ENCODE measurements at places on chromosomes 7 and 10.
A peak's percentile ranks its signal among the peaks of the same experiment; 100 is the strongest.

DNA sequence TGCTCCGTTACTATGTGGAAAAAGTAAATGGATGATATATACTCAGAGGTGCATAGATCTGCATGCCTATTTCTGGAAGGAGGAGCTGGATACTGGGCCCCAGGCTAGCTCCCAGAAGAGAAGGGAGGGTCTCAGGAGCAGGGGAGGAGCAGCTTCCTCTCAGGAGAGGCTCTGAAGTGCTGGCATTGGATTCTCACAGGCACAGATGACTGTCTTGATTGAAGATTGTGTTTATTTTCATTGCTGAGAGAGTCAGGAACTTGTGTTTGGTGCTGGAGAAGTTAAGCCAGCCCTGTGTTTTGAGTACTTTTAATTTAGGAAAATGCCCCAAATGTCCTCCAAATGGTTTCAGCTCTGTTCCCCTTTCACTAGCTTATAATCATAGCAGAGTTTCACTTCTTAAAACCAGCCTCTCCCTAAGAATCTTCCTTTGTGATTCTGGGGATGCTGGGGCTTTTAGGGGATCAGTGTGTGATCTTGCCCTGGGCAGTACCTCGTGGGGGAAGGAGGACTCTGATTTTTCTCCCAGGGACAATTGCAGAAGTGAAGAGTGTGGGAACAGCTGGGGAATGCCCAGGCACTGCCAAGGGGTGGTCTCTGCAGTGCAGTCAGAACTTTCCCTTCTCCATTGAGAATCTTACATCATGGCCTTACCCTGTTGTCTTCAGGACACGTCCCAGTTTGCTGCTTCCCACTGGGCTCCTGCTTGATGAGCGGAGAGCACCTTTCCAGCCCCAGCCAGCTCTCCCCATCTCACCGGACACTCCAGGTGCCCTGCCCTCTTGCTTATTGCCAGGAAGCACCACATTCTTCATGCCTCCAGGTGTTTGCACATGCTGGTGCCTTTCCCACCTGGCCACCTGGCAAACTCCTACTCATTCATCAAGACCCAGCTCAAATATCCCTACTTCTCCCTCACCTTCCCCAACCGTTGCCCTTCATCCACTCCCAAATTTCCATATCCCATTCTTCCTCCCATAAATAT lies 102.8 kb downstream of the ARHGAP22 start:
- peak; percentile 85 for DNase-seq

GRCh38 chr10:44786286-44786850 lies 124.8 kb upstream of the TMEM72 start:
- peak; percentile 64 for DNase-seq

GRCh38 chr7:98049034-98049433 lies 57.6 kb upstream of the LMTK2 start:
- no peak for DNase-seq

GRCh38 chr10:78247266-78247665 lies 213.6 kb downstream of the RPS24 start:
- DNase-seq: no peak

DNA sequence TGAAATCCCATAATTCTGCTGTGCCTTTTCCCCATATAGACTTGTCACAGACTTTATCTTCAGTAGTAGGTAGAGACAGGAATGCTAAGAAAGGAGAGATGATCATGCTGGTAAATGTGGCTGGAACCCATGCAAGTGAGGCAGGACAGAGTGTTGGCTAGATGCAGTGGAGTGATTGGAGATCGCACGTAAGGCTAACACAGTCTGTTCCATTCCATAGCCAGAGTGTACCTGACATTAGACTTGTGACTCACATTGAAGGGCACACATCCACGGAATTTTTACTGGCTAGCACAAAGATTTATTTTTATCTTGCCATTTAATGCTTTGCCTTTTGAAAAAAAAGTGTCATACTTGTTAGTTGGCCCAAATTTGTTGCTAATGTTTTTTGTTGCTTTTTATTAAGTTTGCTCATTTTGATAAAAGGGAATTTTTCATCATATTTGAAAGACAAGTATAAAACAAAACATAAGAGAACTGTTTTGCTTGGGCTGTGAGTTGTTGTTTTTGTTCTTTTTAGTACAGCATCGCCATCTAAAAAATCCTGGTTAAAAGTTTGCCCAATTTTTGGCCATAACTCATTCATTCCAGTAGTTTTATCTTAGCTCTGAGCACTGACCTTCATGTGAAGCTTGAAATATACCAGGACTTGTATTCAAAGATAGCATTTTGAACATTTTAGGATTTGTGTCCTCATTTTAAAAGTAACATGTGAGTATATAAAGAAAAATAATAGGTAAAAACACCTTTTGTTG lies 81.0 kb downstream of the CPED1 start:
- no peak for DNase-seq

DNA sequence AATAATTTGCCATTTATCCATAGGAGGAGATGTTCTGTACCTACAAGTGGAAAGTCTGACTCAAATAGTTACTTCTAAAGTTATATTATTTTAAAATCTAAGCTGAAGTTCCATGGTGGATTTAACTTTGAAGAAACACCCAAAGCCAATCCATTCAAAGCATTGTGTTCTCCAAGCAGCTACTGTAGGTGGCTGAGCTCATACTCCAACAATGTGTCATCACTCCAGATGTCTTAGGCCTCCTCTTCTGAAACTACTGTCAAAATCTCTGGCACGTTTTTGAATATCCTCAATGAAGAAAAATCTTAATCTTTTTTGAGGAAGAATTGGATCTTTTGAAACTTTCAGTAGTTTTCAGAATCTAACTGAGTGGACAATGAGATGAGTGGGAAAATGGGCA lies 169.1 kb downstream of the PTEN start:
- DNase-seq: no peak

- DNase-seq: no peak
Observed at GRCh38 chr10:72087969-72088888, at the start of gene SPOCK2. Gene SPOCK2, minus strand, starts transcription at chr10:72088551. Its CDS starts 223 bp downstream, at chr10:72088328.

DNA sequence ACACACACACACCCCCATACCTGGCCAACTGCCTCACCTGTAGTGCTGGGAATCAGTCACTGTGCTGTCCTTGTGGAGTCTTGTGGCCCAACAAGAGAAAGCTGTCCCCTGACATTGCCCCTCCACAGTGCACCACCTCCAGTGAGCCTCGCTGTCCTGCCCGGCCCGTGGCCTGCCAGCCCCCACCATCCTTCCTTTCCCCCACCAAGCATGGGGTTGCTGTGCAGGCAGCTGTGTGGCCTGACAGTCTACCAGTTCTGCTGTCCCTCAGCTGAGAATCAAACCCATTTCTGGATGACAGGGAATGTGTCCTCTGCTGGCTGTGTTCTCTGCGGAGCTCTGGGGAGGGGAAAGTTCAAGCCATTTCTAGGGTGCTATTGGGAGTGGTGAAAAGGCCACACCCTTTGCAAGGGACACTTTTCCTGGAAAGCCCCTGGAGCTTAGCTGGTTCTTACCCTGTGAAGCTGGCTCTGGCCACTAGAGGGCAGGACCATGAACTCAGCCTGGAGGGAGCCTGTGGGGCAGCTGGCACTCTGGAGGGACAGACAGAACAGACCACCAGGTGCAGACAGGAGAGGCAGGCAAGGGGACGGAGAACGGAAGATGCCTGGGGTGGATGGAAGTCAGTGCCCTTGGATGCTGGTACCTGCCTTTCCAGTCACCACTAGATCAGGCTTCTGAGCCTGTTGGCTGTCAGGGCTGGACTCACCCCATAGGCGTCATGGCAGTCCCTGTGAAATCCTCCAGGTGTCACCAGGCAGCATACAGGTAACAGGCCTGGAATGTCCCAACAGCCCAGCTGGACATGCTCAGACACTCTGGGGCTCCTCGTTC lies 10.5 kb upstream of the MTPAP start:
- peak; percentile 91 for DNase-seq

GRCh38 chr10:132383101-132383500 lies 13.9 kb upstream of the PWWP2B start:
- DNase-seq: no peak

DNA sequence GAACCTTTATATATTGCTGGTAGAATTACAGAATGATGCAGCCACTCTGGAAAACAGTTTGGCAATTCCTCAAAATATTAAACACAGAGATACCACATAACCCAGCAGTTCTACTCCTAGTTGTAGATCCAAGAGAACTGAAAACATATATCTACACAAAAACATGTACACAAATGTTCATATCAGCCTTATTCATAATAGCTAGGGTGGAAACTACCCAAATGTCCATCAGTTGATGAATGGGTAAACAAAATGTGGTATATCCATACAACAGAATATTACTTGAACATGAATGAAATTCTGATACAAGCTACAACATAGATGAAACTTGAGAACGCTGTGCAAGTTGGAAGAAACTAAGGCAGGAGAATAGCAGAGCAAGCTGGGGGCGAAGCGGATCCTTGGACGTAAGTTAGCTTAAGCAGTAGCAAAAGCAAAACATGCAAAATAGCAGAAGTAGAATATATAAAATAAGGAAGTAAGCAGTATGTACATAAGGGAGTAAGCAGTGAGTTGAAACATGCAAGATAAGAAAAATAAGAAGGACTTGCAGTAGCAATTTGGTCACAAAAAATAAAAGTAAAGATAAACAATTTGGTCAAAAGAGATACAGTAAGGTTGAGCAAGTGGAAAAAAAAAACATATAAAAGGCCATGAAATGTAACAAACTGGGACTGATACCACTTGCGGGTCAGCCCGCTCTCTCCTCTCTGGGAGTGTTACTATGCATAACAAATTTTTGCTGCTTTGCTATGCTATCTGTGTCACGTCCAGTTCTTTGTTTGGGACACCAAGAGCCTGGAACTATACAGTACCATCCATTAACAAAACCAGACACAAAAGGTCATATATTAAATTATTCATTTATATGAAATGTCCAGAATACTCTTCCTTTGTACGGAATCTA lies 18.0 kb upstream of the HILPDA start:
- DNase-seq: no peak

DNA sequence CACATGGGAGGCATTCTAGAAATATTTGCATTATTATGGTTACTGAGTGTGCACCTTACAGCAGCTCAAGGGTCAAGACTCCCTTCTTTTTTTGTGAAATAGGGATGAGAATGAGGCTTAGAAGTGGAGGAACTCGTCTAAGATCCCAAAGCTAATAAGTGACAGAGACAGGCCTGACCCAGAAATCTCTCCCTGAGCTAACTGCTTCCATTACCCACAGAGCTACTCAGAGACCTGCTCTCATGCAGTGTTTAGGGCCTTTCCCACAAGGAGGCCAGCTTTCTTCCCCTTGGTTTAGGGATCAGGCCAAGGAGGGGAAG lies 301.7 kb downstream of the RPS24 start:
- peak; percentile 90 for DNase-seq

DNA sequence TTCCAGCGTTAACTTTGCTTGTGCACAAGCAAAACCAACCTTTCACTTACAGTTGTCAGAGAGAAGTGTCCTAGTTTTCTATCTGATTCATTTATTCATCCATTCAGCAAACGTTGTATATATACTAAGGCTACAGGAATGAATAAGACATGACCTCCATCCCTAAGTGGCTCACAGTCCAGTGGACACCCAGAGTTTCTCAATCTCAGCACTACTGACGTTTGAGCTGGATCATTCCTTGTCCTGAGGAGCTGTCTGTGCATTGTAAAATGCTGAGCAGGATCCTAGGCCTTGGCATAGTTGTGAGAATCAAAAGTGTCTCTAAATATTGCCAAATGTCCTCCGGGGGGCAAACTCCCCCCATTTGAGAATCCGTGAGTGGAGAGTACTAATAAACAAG lies 166.7 kb upstream of the PRKCQ start:
- DNase-seq: no peak

- no peak for DNase-seq
Observed at GRCh38 chr10:5723692-5724091, 39.1 kb downstream of the TASOR2 start.

DNA sequence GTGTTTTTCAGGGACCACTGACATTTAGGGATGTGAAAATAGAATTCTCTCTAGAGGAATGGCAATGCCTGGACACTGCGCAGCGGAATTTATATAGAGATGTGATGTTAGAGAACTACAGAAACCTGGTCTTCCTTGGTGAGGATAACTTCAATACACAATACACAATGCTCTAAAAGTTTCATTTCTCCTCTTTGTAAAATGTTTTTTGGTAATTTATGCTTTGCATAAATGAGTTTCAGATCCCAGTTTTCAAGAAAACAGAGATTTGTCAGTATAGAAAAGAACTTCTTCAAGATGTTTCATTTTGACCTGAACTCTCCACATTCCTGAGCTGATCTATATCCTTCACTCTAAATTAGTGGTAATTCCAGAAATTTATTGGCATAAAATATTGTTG lies 14.2 kb downstream of the ZNF92 start:
- no peak for DNase-seq

DNA sequence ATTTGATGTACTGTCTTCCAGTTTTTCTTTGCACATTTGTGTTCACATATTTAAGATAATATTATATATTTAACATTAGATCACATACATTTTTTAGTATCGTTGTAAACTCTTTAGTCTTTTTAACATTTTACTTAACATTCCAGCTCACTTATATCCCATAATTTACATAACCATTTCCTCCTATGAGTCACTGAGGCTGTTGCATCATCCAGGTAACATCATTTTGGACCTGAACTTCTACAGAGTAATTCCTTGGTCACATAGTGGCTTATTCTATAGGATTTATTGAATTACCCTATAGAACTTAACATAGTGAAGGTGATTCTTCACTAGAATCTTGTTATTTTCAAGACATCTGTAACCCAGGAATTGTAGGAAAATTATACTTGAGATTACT lies 194.4 kb downstream of the POU6F2 start:
- DNase-seq: no peak

DNA sequence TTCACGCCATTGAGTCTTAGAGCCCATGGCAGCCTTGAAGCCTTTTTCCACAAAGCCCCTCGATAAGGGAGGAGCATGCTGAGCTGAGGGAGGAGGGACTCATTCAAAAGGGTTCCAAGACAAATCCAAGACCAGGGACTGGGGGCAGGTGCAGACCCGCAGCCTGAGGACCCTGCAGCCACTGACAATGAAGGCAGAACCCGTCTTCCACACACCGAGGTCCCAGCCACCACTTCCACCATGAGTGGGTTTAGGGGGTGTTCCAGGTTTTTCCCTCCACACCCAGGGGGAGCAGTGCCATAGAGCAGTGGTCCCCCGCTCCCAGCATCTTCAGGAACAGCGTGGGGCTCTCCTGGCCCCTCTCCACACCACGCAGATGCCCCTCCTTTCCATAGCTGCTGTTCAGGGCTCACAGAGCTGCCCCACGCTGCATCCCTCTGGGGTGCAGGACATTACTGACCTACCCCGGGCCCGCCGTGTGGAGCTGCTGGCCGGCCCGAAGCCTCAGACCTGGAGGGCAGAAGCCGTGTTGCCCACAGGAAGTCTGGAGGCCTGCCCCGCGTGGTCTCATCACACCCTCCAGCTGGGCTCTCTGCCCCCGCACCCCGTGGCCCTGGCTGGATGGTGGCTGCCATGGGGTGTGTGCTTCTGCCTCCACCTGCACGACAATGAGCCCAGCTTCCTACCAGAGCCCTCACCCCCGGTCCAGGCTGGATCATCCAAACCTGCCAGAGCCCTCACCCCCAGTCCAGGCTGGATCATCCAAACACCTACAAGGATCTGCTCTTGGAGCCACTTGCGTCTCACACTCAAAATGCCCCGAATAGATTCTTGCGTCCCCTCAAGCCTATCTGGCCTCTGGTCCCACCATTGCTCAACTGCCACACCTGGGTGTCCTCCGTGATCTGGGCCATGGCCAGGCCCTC lies 220.0 kb upstream of the TCERG1L start:
- DNase-seq: no peak
